Panc1 (cell line): ENCODE measurements at places on chromosomes 6 and 20. TPM values are rescaled to one million over a fixed set of nuclear protein-coding genes. Genes with fewer than 3 reads are reported as not detected.

The ZC3H12D gene
- 0.26 TPM for total RNA-seq

The STAU1 gene
- 103 TPM for total RNA-seq

The HDGFL1 gene
- total RNA-seq = not detected

The ATP9A gene
- 8.7 TPM for total RNA-seq

The TP53TG5 gene
- not detected for total RNA-seq

The TREML2 gene
- not detected for total RNA-seq

The ZNF451 gene
- total RNA-seq = 71.1 TPM

The ME1 gene
- total RNA-seq = 19.7 TPM
